Activated T-cell treated with anti-CD3 and anti-CD28 coated beads for 48 hours (primary cell): ENCODE measurements at places on chromosomes 5 and 9.

GRCh38 chr9:93826209-93826608 is 128.9 kb downstream of the BARX1 start:
- peak; percentile 51 for DNase-seq

DNA sequence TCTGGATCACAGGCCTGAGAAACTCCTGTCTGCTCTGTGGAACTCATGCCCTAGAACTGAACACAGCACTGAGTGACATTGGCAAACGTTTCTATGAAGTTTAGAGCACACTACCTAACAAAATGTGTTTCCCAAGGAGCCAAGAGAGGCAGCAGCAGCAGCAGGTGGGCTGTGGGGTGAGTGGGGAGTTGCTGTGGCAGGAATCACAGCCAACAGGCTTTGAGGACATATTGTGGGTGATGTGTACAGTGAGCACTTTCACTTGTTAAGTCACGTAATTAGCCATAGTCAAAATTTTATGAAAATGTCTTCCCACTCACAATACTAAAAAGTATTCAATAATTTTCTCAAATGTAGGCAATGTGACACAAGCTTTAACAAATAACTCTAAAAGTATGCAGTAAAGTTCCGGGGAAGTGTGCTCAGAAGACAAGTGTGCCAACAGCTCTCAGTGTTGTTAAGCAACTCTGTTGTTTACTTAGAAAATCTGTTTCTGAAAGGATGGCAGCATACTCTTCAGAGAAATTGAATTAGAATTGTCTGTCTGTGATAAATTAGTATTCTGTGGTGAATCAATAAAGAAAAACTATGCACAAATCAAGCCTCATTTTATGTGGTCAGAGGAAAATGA is 482.1 kb downstream of the SEMA5A start:
- no peak for DNase-seq

DNA sequence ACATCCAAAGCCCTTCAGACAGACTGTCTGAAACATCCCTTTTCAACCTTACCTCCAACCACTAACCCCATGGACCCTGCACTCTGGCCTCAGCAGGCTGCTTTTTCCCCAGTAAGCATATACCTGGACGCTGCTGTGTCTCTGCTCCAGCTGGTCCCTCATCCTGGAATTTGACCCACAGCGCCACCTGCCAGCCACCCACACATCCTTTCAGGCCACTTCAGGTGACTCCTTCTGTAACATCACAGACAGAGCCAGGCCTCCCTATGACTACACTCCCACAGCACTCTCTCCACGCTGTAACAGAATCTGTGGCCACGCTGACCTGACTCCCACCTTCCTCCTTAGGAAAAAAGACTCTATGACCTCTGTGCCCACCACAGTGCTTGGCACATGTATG is 3.4 kb downstream of the MGAT1 start:
- no peak for DNase-seq

DNA sequence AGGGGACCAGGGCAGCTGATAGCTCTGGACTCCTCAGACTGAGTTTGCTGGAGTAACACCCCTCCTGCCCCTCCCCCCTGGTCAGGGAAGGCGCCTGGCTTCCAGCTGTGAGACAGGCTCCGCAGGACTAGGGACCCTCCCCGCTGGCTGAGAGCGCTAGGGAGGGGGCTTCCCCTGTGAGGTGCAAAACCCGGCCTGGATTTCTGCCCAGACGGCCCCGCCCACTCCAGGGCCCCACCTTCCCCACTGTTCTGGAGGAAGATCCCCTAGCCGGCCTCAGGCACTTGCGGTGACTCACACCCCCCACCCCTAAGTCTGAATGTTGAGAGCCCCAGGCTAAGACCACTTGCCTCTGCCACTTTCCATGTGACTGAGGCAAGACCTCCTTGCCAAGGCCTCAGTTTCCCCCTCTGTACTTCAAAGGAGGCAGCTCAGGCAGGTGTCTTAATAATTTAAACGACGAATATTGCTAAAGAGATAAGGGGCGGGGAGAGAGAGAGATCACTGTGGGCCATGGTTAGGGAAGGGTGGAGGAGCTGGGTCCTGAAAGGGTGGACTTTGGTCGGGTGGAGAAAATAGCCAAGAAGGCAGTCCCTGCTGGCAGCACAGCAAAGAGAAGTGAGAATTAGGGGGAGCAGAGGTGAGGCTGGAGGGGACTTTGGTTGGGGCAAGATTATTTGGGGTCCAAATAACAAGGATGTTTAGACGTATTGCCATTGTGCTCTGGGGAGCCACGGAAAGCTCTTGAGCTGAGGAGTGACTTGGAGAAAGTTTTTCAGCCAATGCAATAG is 1.0 kb upstream of the DAB2IP start:
- DNase-seq = peak; percentile 27

DNA sequence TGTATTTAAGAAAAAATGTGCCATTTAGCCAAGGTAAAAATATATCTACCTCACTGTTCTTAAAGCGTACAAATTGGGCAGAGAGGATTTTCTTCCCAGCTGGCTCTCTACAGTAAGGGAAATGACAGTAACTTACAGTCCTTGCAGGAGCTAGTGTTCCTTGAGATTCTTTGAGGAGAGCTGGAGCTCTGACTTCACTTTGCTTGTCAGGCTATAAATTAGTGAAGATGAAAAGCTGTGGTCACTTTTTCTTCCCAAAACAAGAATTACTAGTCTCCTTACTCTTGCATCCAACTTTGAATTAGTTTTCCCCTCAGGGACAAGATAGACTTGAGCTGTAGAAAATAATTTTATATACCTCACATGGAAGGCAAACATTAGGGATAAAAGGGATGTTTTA is 129.9 kb downstream of the ZSWIM6 start:
- no peak for DNase-seq

GRCh38 chr5:163565931-163566608 is 60.7 kb downstream of the MAT2B start:
- DNase-seq = peak; percentile 2

GRCh38 chr5:78269088-78269703 is 25.3 kb downstream of the AP3B1 start:
- DNase-seq = no peak

DNA sequence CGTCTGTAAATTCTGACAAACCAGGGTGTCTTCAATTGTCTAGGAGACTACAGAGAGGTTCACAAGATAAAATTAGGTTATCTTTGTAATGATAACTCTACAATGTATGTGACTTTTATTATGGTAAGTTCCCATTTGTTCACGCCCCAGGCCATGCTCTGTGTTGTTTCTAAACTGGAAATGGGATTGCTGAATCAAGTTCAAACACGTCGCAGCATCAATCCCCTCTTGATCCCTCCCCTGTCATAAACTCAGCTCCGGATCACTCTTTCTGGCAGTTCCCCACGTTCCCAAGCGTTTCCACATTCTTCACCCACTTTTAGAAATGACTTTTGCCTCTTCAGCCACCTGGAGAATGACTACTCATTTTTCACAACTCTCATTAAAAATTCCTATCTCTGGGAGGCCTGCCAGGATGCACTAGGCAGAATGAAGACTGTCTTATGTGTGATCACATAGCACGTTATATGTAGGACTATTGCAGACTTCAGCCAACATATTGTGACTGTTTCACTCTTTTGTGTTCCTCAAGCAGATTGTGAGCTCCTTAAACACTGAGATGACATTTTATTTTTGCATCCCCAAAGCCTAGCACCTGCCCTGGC is 1124.2 kb upstream of the WWC1 start:
- DNase-seq = no peak

- DNase-seq = no peak
Observed at GRCh38 chr5:124883681-124884080, 137.2 kb upstream of the ZNF608 start.

- DNase-seq = no peak
Observed at GRCh38 chr9:37163299-37163698, 42.9 kb downstream of the ZCCHC7 start.

- no peak for DNase-seq
Observed at GRCh38 chr5:172438319-172438668, 16.0 kb downstream of the SH3PXD2B start.

GRCh38 chr9:91712811-91713210 is 237.2 kb downstream of the ROR2 start:
- no peak for DNase-seq

GRCh38 chr9:17942498-17942897 is 363.6 kb downstream of the SH3GL2 start:
- no peak for DNase-seq

DNA sequence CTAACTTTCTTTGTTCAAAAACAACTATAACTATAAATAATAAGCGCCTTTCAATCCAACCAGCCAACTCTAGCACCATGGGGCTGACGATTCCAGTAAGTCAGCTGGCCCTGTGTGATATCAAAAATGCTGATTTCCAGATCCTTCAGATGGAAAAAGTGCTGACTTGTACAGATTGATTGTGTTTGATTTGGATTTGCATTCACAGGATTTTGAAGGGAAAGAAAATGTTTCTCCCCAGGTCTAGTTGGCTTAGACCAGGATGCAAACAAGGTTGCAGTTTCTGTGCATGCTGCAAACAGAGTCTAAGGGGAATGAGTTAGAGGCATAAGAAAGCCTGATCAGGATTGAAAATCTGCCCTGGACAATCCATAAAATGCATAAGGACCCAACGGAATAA is 68.9 kb downstream of the SLC1A3 start:
- no peak for DNase-seq

DNA sequence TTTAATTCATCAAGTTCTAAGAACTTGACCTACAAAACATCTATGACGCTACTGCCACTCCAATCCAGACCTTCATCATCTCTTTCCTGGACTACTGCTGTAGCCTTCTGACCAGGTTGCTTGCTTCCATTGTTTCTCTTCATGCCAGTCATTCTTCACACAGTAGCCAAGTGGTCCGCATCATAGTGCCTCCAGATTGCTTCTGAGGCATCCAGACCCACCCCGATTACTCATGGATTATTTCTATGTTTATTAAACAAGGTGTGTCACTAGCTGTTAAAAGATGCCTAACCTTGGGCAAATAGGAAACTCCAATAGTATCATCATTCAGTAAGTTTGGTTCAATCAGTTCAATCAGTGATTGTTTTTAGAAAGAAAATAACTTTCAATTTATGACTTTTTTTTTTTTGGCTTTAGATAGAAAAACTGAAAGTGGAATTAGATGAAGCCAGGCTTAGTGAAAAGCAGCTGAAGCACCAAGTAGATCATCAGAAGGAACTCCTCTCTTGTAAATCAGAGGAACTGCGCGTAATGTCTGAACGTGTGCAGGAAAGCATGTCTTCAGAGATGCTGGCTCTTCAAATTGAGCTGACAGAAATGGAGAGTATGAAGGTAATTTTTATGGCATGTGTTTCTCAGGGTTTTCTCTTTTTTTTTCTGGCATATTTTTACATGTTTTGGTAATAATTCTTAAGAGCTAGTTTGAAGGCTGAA is 9.5 kb downstream of the SPDL1 start:
- DNase-seq = no peak

- DNase-seq = no peak
Observed at GRCh38 chr5:138884554-138884953, 9.4 kb upstream of the LRRTM2 start.

- no peak for DNase-seq
Observed at GRCh38 chr5:132775476-132775961, 1.5 kb downstream of the SEPTIN8 start.

DNA sequence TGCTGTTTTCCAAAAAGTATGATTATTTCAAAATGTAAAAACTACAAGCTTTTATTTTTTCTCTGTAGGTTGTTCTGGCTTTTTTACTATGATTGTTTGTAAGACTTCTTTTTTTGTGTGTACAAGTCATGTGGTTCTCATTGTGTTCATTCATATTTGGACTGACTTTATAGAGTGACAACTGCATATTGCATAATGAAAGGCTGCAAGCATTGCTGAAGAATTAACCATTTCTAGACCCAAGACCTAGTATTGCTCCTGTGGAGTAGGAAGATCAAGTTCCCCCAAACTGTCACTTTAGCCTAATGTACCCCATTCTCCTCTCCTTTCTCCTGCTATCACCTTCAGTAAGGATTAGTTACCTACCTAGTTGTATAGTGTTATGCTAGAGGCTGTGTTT is 10.0 kb downstream of the MAP1B start:
- DNase-seq = no peak

DNA sequence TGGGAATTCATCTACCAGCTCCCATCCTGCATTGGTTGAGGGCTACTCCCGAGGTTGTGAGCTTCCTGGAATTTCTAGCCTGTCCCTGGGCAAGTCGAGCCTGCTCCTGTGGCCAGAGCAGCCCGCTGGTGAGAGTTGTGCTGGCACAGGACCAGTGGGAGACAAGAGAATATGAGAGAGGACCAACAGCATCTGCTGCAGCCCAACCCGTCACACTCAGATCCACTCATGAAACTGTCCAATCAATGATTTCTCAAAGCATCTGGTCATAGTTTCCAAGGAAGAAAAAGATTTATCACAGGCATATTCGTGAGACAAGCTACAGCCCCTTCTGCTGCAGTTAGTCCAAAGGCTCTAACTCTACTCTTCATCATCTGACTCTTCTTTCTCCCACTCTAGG is 64.4 kb upstream of the RAI14 start:
- no peak for DNase-seq

DNA sequence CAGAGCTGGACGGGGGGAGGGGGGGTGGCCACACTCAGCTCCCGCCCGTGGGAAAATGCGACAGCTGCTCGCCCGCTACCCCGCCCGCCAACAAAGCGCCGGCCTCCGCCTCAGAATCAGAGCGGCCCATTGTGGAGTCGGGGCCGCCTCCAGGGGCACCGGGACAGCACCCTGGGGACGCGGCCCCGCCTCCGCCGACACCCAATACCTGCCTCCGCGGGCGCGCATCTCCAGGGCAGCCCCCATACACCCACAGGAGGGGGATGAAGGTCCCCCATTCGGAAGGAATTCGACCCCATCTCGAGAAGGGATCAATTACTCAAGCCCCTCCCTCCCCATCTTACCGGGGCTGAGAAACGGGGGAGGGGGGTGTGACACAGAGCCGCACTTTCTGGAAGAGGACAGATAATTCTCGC is 1.3 kb downstream of the NOTCH1 start:
- peak; percentile 59 for DNase-seq
